T47D (cell line): ENCODE measurements at places on chromosomes 12 and 14.
A peak's percentile ranks its signal among the peaks of the same experiment; 100 is the strongest.

- DNase-seq: no peak
These were observed 28.8 kb upstream of the INF2 start for GRCh38 chr14:104660597-104660996.

DNA sequence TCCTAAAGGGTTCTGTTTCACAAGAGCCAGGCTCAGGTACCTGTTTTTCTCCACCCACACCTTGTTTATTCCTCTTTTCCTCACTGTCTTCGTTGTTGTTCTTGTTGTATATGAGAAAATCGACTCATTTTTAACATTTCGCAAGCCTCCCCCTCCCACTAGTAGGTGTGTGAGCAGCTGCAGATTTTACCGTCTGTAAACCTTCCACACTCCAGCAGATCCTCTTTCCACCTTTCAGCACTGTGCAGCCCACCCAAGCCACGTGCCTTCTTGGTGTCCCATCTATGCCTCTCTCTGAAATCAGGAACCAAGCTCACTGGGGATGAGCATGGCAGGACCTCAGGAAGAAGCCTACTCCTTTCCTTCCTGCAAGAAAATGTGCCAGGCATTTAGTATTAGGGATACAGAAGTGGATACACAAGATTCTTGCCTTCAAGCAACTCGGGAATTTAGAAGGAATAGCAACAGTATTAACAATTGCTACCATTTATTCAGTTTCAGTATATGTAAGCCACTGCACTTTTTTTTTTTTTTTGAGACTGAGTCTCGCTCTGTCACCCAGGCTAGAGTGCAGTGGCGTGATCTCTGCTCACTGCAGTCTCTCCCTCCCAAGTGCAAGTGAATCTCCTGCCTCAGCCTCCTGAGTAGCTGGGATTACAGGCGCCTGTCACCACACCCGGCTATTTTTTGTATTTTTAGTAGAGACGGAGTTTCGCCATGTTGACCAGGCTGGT, 113.6 kb downstream of the CHST11 start:
- DNase-seq: no peak

DNA sequence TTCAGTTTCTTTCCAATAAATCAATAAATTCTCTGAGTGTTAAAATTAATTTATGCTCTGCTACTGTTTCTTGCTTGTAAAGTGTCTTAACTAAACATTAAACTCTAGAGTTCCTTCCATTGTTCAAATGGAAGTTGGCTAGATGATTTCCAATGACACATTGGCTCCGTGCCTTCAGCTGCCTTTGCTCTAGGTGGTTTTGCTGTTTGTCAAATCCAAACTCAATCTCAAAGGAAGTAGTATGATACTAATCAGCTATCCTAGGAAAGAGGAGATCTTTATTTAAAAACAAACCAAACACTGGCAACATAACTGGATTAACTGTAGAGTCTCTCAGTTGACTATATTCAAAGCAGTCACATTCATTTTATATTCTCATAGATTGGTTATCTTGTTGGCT, 356.4 kb downstream of the FOXG1 start:
- DNase-seq: no peak

- no peak for DNase-seq
These were observed 103.5 kb downstream of the CACNA1C start for GRCh38 chr12:2156333-2156732.

DNA sequence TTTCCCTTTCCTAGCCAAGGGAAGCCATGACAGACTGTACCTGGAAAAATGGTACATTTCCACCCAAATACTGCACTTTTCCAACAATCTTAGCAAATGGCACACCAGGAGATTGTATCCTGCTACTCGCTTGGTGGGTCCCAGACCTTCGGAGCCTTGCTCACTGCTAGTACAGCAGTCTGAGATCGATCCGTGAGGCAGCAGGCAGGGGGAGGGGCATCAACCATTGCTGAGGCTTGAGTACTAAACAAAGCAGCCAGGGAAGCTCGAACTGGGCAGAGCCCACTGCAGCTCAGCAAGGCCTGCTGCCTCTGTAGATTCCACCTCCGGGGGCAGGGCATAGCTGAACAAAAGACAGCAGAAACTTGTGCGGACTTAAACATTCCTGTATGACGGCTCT, 218.8 kb downstream of the LRIG3 start:
- no peak for DNase-seq

- no peak for DNase-seq
These were observed 173.5 kb downstream of the ANO6 start for GRCh38 chr12:45389426-45389825.

DNA sequence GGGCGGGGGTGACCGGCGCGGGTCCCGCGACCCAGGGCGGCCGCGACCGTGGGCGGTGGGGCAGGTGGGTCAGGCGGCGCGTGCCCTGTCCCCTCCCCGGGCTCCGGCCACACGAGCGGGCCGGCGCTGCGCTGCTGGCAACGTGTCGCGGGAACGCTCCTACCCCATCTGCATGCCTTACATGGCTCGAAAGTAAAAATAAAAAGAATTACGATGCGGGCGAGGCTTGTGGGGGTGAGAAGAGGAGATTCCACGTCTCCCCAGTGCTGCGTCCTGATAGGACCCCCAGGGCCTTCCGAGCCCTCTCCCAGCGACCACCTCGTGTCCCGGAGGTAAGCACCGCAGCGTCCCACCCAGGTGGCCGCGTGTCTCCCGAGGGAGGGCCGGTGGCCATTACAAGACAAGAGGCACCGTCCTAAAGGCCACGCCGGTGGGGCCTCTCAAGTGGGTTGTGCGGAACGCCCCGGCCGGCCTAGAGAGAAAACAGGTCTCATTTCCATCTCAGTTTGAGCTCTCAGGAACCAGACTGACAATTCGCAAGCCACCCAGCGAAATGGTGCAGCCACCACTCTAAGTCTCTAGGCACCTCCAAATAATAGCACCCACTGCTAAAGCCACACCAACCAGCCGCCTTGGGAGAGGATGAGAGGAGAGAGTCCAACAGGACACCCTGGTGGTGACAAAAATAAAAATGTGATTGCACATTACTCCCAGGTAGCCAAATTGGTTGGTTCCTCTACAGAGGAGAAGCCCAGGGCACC, 612 bp upstream of the FOXN3 start:
- DNase-seq: peak; percentile 92
